ENCODE measurements at places on chromosomes 6 and 20.

DNA sequence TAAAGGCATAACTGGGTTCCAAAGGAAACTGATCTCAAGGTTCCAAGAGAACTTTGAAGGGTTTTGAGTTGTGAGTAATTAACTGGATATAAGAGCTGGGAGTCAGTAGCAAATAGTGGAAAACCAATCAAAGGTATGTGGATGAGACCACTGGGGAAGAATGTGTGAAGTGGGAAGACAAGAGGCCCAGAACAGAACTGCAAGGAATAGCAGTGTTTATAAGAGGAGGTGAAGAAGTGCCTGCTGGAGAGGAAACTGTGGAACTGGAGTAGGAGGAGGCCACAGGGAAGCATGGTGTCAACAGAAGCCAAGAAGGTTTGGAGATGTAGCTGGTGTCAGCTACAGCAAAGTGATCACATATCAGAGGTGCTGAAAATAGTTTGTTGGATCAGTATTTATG lies 18.7 kb upstream of the HDAC2 start:
- ATAC-seq, result no peak

- ATAC-seq, result peak; percentile 74
Observed at GRCh38 chr6:117346142-117346930, 79.4 kb downstream of the ROS1 start.

DNA sequence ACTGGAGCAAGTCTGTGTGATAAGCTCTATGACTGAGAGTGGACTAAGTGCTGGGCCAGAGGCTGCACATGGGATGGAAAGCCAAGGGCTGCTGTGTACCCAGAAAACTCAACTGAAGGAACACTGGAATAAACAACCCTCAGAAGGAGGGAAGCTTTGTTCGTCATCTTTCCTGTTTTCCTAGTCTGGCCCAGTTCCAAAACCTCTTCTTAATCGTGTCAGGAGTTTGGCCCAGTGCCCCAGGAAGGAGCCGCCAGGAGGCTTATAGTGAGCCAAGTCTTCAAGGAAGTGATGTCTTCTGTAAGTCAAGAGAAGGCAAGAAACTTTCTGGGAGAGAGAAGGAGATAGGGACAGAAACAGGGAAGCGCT lies 23.3 kb upstream of the TOP1 start:
- ATAC-seq, result peak; percentile 14

GRCh38 chr6:10721850-10722569 lies 860 bp upstream of the TMEM14C start:
- ATAC-seq, result no peak

- peak; percentile 56 for ATAC-seq
Observed at GRCh38 chr20:10306440-10307358, 88.1 kb downstream of the SNAP25 start.

GRCh38 chr6:136525586-136526195 lies 24.5 kb downstream of the MAP7 start:
- peak; percentile 72 for ATAC-seq

Measured in SK-N-SH treated with all-trans-retinoic acid at 6 μM for 48 hours (cell line).